NCI-H774 (cell line): ENCODE measurements at places on chromosomes 1 and 21.
A peak's percentile ranks its signal among the peaks of the same experiment; 100 is the strongest.

DNA sequence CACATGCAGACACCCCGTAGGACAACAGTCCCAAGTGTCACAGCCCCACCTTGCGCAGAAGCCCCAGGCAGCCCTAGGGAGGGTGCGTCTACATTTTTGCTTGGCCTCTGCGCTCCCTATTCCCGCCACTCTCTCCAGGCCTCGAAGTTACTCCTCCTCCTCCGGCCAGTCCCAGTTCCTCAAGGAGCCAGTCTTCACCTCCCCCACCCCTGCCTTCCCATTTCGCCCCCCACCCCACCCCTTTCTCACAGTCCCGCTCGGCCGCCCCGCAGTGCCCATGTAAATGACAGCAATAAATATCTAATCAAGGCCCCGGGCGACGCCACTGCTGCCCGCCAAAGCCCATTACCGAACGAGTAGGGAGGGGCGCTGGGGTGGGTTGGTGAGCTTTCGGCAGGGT, 3.2 kb downstream of the DMBX1 start:
- DNase-seq = no peak

GRCh38 chr21:39125752-39126485, 57.3 kb downstream of the PSMG1 start:
- peak; percentile 83 for DNase-seq

DNA sequence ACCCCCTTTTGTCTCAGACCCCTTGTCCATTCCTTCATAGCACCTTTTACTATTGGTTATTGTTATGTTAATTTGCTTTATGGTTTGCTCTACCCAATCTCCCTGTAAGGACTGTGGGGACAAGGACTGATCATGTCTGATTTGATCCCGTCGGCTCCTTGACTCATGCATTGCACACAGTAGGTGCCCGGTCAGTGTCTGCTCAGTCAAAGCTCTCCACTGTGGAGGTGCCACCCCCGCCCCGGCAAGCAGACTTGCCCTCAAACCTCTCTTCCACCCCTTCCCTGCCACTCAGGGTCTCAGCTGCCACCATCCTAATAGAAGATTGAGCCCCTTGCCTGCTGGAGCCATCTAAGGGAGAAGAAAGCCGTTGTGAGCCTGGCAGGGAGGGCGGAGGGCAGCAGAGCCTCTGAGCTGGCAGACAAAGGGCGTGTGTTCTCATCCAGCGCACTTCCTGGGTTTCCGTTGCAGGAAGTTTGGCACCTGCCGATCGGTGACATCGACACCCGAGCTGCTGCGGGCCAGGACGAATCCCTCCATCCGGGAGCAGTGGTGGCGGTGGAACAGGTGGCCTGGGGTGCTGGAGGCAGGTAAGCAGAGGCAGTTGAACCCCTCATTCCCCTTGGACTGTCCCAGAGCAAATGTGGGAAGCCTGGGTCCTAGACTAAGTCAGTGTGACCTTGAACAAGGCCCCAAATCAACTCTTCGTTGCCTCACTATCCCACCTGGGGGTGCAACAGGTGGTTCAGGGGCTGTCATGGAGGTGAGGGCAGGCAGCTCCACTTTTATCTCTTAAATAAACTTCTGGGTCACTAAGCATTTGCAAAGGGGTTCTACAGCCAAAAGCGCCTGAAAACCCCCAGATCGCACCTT, 2.2 kb upstream of the FBLIM1 start:
- peak; percentile 14 for DNase-seq

- DNase-seq = no peak
Observed at GRCh38 chr1:156050376-156050775, 3.2 kb downstream of the UBQLN4 start.

GRCh38 chr1:46020010-46020409, 112.4 kb downstream of the PIK3R3 start:
- no peak for DNase-seq
